Activated naive CD8-positive, alpha-beta T cell treated with anti-CD3 and anti-CD28 coated beads, Interleukin-2, amount 50 U/mL, for 24 hours (primary cell): ENCODE measurements at places on chromosomes 3 and 15.

DNA sequence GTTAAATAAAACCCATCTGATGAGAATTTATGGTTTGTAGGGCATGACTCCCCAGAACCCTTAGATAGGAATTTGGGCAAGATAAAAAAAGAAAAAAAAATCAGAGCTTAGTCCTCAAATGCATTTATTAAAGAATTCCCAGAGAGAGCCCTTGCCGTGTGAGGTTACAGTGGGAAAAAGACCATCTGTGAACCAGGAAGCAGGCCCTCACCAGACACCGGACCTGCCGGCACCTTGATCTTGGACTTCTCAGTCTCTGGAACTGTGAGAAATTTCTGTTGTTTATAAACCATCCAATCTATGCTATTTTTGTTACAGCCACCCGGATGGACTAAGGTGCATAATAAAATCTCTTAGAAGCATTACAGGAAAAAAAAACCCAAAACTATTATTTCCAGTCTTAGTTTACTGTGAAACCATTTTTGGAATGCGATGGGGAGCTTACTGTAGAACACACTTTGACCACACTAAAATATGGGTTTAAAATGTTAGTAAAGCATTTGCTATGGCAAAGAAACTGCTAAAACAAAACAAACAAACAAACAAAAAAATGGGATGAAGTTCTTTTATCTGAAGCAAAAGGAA is 72.2 kb downstream of the LEKR1 start:
- H3K27ac ChIP-seq, result no peak overlapping the region
- no peaks in the 10 kb centered on the region for H3K4me1 ChIP-seq
- H3K4me3 ChIP-seq, result no peak overlapping the region
- no peak for DNase-seq
- H3K36me3 ChIP-seq, result no peaks in the 10 kb centered on the region
- H3K27me3 ChIP-seq, result no peaks in the 10 kb centered on the region

GRCh38 chr3:71462586-71462985 is 120.9 kb downstream of the FOXP1 start:
- no peak for DNase-seq
- H3K27me3 ChIP-seq, result no peaks in the 10 kb centered on the region
- peak overlapping the region; percentile 97 for H3K27ac ChIP-seq
- no peak overlapping the region for H3K4me3 ChIP-seq

DNA sequence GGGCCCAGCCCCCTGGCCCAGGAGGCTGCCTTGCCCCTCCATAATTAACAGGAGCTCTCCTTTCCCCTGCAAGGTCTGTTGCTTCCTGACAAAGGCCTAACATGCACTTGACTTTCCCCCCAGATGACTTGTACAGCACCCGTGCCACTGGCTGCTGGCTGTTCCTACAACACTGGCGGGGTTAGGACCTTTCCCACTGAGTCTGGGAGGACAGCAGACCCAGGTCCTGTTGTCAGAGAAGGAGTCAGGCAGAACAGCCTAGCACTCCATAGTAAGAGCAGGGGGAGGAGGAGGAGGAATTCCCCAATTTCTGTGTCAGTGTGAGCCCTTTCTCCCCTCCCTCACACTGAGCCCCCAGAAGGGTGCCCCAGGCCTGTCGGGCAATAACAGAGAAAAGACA is 99.2 kb downstream of the CORO2B start:
- peaks cover 9% of the 10 kb centered on the region for H3K4me1 ChIP-seq
- H3K27me3 ChIP-seq, result peaks cover 2% of the 10 kb centered on the region
- H3K4me3 ChIP-seq, result no peak overlapping the region
- no peak for DNase-seq
- no peak overlapping the region for H3K27ac ChIP-seq

- H3K4me1 ChIP-seq, result no peaks in the 10 kb centered on the region
- H3K4me3 ChIP-seq, result no peak overlapping the region
- no peak overlapping the region for H3K27ac ChIP-seq
These were observed 43.6 kb downstream of the DMXL2 start for GRCh38 chr15:51579012-51579411.

GRCh38 chr3:8981700-8982099 is 18.4 kb upstream of the RAD18 start:
- H3K27me3 ChIP-seq, result peaks cover 21% of the 10 kb centered on the region
- no peak for DNase-seq
- H3K36me3 ChIP-seq, result no peaks in the 10 kb centered on the region
- no peak overlapping the region for H3K27ac ChIP-seq
- H3K4me3 ChIP-seq, result no peak overlapping the region
- H3K4me1 ChIP-seq, result no peaks in the 10 kb centered on the region

GRCh38 chr3:16825617-16826204 is 59.0 kb upstream of the PLCL2 start:
- peaks cover 25% of the 10 kb centered on the region for H3K4me1 ChIP-seq
- no peaks in the 10 kb centered on the region for H3K36me3 ChIP-seq
- DNase-seq, result no peak
- no peak overlapping the region for H3K27ac ChIP-seq
- no peak overlapping the region for H3K4me3 ChIP-seq
- no peaks in the 10 kb centered on the region for H3K27me3 ChIP-seq

- no peak for DNase-seq
These were observed 10.3 kb upstream of the CD47 start for GRCh38 chr3:108100906-108101660.

DNA sequence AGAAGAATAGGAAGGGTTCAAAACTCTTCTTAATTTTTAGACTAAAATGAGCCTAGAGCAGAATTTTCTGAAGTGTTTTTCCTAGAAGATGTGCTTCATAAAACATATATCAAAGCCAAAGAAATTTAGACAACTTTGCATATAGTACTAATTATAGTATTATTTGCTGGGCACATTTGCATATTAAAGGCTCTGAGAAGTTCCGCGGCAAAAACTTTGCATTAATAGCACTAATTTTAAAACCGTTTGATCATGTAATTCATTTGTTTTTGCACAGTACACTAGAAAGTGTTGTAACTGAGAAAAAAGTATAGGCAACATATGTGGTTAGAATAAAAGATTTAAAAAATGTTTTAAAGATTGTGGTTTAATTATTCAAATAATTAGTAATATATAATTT is 412.0 kb upstream of the NR2F2 start:
- H3K36me3 ChIP-seq, result no peaks in the 10 kb centered on the region
- no peak for DNase-seq
- H3K4me1 ChIP-seq, result no peaks in the 10 kb centered on the region
- H3K27ac ChIP-seq, result no peak overlapping the region

DNA sequence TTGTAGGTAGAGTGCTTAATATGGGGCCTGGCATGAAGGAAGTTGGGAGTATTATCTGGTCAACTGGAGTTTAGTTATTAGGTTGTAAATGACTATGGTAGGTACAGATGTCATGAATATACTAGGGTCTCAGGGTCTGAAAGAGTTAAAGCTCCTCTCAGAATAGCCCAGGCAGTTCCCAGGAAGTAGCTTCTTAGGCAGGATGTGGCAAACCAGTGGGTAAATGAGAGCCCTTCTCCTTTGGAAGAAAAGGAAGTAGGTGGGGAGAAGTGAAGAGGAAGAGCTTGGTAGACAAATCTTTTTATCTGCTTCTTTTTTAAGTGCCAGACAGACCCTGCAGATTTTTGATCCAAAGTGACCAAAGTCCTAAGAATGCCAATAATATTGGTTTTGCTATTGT is 24.5 kb downstream of the MAP2K1 start:
- peak overlapping the region; percentile 61 for H3K27ac ChIP-seq
- no peaks in the 10 kb centered on the region for H3K27me3 ChIP-seq
- no peak for DNase-seq
- peaks cover 53% of the 10 kb centered on the region for H3K36me3 ChIP-seq
- peak overlapping the region; percentile 33 for H3K4me3 ChIP-seq

DNA sequence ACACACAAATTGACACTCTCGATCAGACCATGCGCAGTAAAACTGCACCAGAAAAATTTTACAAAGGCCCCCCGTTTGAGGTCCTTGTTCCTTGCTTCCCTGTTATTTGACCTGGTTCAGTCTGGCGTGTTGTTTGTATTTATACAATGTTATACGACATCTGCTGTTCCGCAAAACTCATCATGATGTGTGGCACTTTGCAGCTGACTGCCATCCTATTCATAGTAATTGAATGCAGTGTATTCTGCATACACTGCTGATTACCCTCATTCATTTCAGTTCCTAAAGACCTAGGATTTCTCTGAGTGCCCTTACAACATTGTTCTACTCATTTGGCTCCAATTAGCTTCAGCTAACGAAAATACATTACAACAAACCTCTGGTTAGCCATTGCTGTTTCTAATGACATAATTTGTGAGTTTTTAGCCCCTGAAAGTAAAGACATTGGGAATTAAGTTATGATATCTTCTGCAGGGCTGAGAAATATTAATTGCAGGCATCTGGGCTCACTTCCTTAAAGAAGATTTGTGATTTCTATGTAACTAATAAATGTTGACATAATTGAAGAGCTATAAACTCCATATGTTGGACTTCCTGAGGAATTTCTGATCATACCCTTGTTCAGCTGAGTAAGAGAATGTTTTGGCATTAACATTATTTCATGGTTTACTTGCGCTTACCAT is 75.7 kb downstream of the C3orf38 start:
- no peak for DNase-seq
- H3K4me1 ChIP-seq, result peaks cover 1% of the 10 kb centered on the region
- H3K36me3 ChIP-seq, result no peaks in the 10 kb centered on the region
